ENCODE measurements at places on chromosomes 2 and 18.

- no peak for DNase-seq
Observed at GRCh38 chr2:213122725-213123124, 28.7 kb downstream of the IKZF2 start.

DNA sequence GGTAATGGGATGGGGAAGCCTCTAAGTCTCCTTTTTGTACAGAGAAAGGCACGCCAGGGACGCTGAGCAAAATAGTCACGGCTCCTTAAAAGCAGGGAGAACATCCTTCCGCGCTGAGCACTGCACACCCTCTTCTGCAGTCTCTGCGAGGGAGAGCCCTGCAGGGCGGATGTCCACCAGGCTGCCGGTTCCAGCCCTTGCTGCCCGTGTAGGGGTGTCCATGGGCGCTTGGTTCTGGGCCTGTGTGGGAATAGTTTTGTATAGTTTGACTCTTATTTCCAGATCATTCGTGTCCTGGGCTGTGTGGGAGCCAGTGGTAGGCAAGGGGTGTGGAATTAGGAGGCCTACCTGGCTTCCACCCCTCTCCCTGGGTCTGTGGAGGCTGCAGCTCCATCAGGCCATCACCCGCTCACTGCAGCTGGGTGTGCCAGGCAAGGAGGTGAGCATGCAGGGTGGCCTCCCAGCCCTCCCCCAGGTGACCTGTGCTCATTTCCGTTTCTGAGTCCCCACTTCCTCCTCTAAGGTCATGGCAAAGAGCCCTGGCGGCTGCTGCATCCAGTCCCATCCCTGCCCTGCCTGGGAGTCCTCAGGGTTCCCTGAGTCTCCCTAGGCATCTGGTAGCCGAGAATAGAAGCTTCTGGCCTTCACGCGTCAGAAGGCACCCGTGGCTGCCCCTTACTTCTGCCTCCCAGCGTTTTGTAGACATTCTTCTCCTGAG, 202.6 kb downstream of the LDLRAD4 start:
- DNase-seq, result no peak

GRCh38 chr2:85734942-85735608, 18.7 kb upstream of the ATOH8 start:
- no peak for DNase-seq

DNA sequence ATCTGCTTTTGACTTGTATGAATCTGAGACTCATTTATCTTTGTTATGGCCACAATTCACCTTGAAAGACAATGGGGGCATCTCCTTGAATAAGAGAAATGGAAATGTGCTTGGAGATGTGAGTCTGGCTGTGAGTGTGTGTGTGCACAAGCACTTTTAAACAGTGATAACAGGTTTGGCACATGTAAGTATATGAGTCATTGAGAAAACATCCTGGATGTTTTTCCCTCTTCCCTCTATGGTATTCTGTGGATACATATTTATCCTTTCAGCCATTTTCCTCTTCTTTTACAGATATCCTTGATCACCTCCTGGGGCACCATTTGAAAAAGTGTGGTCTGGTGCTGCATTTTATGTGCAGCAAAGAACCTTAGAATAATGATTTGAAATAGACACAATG, 317.3 kb upstream of the THUMPD2 start:
- DNase-seq, result no peak

GRCh38 chr2:57855212-57855611, 191.4 kb upstream of the VRK2 start:
- DNase-seq, result no peak

- DNase-seq, result no peak
Observed at GRCh38 chr2:136045835-136046570, 60.6 kb upstream of the DARS1 start.

DNA sequence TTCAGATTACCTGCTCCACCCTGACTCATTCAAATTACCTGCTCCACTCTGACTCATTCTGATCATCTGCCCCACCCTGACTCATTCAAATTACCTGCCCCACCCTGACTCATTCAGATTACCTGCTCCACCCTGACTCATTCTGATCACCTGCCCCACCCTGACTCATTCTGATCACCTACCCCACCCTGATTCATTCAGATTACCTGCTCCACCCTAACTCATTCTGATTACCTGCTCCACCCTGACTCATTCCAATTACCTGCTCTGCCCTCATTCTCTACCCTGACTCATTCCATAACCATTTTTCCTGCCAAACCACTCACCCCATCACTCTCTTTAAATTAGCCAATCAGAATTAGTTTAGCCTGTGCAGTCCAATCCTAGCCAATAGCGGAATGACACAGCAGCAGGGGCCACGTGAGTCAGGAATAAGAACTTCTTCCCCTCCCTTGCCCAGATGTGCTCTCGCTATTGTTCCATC, 26.2 kb downstream of the CFAP53 start:
- DNase-seq, result no peak

GRCh38 chr2:48912110-48912509, 156.6 kb upstream of the LHCGR start:
- no peak for DNase-seq

DNA sequence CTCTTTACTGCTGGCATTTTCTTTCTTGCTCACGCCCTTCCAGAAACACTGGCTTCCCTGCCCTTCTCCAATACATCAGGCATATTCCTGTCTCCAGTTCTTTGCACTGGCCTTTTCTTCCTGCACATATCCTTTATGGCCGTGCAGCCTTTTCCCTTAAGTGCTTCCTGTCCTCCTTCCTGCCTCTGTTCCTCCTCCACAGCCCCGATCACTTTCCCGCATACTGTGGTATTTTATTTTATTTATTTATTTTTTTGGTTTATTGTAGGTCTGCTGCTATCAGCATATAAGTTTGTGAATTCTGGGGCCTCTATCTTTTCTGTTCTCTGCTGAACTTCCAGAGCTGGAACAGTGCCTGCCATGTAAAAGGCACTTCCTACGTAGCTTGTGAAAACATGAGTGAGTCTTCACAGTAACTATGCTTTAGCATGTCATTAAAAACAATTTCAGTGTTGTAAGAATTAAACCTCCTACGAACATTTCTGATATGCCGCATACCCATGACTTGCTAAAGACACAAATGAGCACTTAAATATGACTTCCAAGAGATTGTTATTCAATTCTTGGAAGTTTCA, 289.1 kb downstream of the TRIB2 start:
- peak; percentile 50 for DNase-seq

DNA sequence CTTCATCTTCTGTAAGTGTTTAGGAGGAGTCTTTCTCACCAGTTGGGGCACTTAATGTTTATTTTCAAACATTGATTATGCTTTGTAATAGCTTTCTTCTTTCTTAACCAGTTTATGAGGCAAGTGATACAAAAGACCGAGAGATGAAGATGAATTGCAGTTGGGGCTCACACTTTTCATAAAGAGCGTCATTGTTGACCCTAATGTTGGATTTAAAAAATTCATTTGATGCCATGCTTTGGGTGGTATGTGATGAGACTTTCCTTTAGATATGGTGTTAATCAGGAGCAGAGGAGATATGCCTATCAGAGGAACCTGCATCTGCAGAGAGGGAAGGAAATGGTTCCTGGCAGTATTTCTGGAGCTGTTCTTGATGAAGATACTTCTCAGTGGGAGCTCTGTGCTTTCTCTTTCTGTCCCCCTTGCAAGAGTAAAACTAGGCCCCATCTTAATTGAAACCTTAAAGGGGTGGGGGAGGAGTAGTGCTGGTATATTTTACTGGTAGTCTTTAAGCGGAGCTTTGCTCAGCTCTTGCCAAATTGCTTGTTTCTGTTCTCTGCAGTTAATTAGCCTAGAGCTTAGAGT, 2.3 kb downstream of the EML4 start:
- DNase-seq, result no peak

- no peak for DNase-seq
Observed at GRCh38 chr2:111951486-111951885, 53.1 kb downstream of the MERTK start.

DNA sequence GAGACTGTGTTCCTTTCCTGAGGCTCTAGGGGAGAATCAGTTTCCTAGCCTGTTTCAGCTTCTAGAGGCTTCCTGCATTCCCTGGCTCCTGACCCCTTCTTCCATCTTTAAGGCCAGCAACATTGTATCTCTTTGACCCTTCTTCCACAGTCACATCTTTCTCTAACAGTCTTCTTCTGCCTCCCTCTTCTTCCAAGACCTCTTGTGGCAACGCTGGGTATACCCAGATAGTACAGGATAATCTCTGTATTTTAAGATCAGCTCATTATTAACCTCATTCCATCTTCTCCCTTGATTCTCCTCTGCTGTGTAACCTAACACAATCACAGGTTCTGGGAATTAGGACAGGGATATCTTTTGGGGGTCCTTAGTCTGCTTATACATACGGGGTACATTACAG, 8.9 kb upstream of the MYL12A start:
- no peak for DNase-seq

GRCh38 chr2:236209535-236209934, 41.3 kb upstream of the GBX2 start:
- DNase-seq, result no peak

DNA sequence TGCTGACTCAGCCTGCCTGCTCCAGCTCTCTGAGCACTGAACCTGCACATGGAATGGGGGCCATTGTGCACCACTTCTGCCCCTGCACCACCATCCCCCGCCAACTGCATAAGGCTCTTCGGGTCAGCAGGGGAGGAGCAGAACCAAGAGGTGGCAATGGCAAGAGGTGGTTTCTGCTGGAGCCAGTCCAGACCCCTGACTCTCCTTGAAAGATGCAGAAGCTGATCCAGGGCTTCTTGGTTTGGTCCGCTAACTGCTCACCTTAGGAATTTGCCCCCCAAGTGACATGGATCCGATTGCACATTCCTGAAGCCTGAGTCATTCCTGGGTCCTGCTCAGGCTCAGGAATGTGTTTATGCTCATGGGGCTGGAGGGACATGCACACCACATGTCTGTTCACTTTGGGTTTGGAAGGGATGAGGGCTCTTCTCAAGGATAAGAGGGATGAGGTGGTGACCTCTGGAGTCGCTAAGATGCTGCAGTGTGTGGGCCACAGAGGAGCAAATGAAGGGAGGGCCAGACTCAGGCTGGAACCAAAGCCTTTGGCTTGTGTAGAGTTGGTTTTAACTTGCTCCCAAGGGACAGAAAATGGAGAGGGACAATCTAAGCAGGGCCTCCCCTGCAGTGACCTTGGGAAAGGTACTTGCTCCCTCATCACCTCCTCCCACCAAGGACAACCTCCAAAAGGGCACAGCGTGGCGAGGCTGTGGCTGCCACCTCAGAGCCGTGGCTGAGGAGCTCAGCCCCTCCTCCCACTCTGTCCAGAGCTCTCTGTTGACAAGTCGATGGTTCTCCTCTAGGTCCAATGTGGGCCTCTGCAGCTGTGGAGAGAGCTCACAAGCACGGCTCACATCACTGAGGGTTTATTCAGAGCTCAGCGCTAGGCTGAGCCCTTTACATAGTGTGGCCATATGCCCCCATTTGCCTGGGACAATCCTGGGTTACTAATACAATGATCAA, 66.2 kb downstream of the HS1BP3 start:
- DNase-seq, result no peak

Data from SHP77 (cell line).